ENCODE measurements at places on chromosomes 11 and 22.
A peak's percentile ranks its signal among the peaks of the same experiment; 100 is the strongest.

- no peak for DNase-seq
Measured at GRCh38 chr22:37533995-37534394, 14.8 kb upstream of the CARD10 start.

DNA sequence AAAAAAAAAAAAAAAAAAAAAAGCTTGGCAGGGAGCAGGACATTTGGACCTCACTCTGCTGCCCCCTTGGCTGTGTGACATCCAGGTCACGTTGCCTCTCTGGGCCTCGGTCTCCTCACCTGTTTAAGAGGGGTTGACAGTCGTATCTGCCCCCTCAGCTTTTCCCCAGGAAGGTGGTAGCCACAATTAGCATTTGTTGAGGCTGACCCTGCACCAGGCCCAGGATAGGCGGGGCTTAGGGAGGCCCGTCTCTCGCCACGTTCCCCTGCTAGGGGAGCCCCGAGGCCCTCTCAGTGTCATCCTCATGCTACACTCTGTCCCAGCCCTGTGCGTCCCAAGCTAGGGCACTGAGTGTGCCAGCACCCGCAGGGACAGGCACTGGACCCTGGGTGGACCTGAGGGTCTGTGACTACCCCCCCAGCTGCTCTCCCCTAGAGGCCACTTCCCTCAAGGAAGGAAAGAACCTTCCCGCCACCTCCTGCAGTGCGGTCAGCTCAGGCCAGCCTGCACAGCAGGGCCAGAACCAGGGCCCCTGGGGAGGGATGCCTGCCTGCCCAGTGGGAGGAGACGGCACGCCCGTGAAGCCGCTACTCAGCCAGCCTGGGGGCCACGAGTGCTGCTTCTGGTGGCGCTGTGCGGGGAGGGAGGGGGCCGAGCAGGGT is 38.5 kb upstream of the PPARA start:
- no peak for DNase-seq

GRCh38 chr22:36151006-36151595 is 9.5 kb downstream of the APOL3 start:
- DNase-seq, result no peak

DNA sequence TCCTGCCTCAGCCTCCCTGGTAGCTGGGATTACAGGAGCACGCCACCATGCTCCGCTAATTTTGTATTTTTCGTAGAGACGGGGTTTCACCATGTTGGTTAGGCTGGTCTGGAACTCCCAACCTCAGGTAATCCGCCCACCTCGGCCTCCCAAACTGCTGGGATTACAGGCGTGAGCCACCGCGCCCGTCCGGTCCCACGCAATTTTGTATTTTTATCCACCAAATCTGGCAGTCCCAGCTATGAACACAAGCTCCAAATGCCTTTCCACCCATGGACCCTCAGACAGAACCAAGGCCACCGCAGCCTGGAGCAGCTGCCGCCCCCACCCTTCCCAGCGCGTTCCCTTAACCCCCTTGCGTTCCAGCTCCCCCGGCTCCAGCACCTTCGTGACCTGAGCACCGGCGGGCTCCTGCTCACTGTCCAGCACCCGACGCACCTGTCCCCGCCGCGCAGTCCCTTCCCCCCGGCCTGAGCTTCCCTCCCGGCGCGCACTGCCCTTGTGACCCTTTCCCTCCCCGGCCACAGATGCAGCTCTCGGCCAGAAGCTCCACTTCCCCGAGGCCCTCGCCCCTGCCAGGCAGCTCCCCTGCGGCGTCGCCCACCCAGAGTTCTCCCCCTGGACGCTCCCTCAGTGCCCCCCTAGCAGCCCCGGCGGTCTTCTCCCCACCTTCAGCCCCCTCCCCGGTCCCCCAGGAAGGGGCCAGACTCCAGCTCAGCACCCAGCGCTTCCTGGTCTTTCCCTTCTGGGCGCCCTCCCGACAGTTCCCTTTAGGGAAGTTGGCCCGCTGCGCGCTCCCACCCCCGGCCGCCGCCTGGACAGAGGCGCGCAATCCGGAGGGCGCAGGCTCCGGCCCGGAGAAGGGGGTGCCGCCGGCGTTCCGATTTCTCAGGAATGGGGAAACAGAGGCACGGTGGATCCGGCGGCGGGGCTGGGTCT is 5.6 kb upstream of the ZBED4 start:
- no peak for DNase-seq

DNA sequence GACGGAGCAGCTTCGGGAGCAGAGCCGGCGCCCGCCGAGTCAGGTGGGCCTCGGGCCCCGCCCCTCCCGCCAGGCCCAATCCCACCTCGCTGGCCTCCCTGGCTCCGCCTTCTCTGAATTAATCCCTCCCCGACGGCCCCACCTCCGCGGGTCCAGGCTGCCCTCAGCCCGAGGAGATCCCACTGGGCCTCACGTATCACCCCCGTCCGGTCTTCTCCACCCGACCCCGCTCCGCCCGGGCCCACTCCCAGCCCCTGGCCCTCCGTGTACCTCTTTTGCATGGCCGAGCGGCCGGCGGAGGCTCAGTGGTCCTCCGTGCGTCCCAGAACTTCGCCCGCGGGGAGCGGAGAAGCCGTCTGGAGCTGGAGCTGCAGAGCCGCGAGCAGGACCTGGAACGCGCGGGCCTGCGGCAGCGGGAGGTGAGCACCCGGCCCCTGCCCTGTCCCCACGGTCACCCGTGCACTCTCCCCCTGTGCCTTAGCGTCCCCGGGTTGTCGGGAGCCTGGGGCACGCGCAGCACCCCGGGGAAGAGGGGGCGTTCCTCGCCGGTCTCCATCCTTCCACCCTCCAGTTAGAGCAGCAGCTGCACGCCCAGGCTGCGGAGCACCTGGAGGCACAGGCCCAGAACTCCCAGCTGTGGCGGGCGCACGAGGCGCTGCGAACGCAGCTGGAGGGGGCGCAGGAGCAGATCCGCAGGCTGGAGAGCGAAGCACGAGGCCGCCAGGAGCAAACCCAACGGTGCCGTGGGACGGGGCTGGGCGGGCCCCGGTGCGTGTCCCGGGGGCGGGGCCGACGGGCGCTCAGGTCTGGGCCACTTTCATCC is 2.2 kb upstream of the CD151 start:
- peak; percentile 86 for DNase-seq

DNA sequence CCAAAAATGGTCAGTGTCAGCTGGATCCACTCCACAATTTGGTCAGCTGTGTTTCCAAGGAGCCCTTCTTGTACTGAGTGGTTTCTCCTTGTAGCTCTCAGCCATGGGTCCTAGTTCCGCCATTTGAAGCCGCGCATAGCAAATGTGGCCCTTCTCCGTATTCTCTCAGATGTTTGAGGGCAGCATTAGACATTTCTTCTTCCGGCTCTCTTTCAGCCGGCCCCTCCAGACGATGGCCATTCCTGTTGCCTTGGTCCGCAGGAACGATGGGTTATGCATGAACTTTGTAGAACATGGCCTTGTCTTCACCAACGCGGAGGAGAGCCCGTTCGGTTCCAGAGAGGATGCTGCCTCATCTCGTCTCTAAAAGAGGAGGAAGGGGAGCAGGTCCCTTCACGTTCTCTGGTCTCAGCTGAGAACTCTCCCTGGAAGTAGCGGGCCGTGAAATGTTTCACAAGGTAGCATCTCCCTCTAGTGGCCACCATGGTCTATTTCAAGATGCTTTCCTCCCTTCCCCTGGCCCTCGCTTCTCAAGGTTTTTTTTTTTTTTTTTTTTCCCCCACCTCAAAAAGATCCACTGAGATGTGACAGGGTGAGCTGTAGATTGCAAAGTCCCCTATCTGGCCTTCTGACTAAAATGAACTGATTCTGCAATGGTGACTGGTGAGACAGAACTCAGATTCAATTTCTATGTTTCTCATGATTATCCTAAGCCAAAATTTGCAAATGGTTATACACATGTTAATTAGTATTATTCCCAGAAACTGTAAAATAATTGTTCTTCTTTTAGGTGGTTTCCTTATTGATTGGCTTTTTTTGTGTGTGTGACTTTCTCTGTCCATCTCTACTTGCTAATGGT is 19.8 kb upstream of the PLET1 start:
- DNase-seq, result peak; percentile 73

DNA sequence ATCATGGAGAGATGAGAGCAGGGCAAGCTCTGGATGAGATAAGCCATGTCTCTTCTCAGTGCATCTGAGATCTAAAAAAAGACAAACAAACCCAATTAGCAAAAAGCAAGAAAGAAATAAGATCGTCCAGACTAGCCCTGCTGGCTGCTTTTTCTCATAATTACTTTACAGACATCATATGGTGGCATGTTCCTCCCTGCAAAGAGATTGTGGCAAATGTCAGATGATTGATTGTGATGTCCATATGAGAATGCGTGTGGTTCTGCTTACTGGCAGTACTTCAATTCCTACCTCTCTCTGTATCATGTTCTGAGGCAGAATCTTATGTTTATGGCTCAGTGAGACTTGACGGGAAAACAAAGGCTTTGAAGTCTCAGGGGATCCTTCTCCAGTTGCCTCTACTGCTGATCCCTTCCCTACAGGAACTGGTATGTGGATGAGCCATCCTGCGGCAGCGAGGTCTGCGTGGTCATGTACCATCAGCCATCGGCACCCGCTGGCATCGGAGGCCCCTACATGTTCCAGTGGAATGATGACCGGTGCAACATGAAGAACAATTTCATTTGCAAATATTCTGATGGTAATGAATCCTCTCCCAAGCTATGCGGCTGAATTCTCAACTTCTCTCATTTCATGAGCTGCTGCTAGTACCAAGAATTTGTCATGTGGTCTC is 8.8 kb downstream of the LAYN start:
- no peak for DNase-seq

GRCh38 chr11:11227296-11228085 is 125.6 kb downstream of the CSNK2A3 start:
- DNase-seq, result no peak

GRCh38 chr11:66907751-66908630 is 50.2 kb downstream of the PC start:
- no peak for DNase-seq

GRCh38 chr11:66417000-66417399 is 3.8 kb upstream of the NPAS4 start:
- no peak for DNase-seq

GRCh38 chr11:76561245-76561644 is 109.3 kb downstream of the LRRC32 start:
- DNase-seq, result no peak

DNA sequence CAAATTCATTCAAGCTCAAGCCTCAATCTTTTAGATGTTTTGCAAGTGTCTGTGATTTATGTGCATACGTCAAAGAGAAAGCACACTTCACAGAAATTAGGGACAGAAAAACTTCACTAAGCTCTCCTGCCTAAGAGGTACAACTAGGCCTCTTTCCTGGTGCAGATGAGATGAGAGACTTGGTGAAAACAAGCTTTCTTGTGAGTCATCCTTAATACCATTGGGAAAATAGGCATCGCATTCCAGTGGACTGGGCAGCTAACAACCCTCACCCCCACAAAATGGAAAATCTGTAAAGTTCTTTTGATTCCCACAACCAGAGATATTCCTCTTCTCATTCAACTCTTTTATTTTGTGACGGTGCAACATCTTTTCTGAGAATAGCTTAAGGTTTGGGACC is 1110.4 kb upstream of the CCDC90B start:
- DNase-seq, result no peak

DNA sequence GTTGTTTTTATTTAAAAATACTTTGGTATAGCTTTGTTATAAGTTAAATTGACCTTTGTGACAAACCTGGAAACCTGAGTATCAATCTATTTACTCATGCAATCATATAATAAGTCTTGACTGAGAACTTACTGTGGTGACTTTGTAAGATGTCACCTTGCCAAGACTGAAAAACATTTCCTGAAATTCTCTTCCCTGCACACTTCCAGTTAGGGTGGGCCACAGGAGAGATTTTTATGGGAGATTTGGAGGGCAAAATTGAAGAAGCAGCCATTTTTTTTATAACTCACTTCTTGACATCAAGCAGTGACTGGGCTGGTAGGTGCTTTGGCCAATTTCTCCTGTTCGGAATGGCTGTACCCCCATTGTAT is 31.4 kb upstream of the GLYAT start:
- DNase-seq, result no peak

GRCh38 chr22:31326877-31327276 is 19.3 kb downstream of the PATZ1 start:
- DNase-seq, result no peak

DNA sequence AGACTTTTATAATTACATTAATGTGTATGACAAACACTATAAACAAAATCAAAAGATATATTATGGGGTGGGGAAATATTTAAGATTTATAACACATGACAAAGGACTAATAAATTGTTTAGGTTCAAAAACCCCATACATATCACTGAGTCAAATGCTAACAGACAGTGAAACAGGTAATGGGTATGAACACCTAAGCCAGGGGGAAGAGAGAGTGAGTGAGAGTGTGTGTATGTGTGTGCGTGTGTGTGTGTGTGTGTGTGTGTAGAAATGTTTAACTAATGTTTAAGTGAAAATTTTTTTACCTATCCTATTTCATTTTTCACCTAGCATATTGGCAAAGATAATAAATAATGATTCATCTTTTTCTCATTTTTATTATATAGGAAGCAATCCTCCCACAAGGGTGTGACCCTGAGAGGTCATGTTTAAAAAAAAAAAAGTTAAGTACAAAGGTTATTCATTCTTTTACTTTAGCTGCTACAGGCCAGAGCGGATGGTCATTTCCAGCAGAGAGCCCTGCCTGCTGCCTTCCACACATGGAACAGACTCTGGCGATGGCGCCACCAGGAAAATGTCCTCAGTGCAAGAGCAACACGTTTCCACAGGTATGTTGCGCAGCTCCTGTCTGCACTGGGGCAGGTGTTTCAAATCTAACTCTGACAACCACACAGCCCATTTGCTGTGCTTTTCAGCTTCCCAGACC is 72.9 kb downstream of the PISD start:
- DNase-seq, result peak; percentile 52

- no peak for DNase-seq
Measured at GRCh38 chr11:32297611-32298011, 137.7 kb downstream of the WT1 start.

GRCh38 chr22:24339452-24339747 is 68.8 kb downstream of the SPECC1L start:
- DNase-seq, result no peak

DNA sequence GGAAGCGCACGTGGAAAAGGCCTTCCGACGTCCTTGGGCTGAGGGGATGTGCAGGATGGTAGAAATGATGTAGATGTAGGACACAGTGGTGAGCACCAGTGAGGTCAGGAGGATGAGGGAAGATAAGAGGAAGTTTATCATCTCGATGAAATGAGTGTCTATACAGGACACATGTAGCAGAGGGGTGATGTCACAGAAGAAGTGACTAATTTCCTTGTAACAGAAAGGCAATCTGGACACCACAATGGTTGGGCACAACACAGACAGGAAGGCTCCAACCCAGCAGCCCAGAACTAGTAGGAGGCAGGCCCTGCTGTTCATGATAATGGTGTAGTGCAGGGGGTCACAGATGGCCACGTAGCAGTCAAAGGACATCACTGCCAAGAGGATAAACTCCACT is 35.0 kb upstream of the OR6M1 start:
- no peak for DNase-seq

DNA sequence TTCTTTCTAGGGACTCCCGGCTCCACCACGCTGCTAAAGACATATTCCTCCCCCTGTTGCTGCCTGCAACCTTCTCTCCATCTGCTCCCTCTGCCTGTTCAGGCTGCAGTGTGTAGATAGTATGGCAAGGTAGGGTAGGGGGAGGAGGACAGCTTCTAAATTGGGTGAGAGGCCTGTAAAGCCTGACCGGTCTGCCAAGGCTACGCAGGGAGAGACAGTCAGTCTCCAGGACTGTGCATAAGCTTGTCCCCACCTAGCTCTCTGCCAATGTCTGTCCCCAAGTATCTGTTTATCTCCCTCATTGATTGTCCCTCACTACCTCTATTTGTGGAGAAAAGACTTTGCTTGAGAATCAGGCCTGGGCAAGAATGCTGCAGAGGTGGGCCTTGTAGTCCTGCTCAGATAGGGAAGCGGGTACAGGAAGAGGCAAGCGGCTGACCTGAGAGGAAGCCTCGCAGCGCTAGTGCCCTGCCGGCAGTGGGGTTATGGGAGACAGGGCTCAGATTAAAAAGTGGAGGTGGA is 871 bp upstream of the SEZ6L start:
- DNase-seq, result no peak

- DNase-seq, result no peak
Measured at GRCh38 chr22:37075046-37075445, 23.5 kb downstream of the KCTD17 start.
